ENCODE measurements at places on chromosomes 7 and 10.
A peak's percentile ranks its signal among the peaks of the same experiment; 100 is the strongest.

- DNase-seq, result no peak
Measured at GRCh38 chr7:124462249-124462648, 303.3 kb downstream of the GPR37 start.

- DNase-seq, result no peak
Measured at GRCh38 chr7:30027065-30027456, 559 bp upstream of the FKBP14 start.

- DNase-seq, result no peak
Measured at GRCh38 chr10:116654816-116655215, 34.1 kb downstream of the PNLIPRP2 start.

DNA sequence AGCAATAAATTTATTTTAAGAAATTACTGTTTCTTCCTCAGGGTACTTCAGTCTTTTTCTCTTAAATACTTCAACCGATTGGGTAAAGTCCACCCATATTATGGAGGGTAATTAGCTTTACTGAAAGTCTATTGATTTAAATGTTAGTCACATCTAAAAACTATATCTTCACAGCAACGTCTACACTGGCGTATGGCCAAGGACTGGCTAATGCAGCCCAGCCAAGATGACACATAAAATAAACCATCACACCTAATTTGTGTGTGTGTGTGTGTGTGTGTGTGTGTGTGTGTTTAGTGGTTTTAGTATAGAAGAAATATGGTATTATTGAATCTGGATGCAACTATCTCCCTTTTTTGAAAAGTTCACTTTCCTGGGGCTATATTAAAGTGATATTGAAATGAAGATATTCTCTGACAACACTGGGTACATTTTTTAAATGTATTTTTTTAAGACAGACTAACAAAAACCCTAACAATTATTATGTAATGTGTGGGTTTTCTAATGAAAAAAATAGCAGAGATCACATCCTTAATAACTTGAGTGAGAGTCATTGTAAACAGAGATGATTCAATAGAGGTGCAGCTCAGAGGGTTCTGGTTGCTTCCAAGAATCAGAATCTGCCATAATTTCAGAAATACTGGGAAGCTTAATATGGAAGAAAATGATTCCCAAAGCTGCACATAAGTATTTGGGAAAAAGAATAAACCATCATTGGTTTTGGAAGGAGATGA lies 584.2 kb upstream of the MBL2 start:
- DNase-seq, result no peak

GRCh38 chr7:16317406-16317805 lies 103.9 kb downstream of the CRPPA start:
- no peak for DNase-seq

DNA sequence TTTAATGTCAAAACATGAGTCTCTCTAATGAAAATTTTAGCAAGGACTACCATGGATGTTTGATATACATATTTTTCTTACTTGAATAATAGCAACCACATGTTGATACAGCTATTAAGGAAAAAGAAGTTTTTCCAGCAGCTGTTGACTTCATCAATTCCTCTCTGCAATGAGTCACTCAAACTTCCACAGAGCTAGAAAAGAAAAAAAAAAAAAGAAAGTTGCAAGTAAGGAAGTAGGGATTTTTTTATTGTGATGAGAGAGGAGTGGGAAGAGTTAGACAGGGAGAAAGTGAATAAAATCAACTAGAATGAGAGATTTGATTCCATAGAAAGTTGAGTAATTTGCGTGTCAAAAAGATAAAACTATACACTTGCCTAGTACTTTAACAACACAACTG lies 46.2 kb downstream of the CAV1 start:
- DNase-seq, result no peak

GRCh38 chr10:71344154-71344925 lies 25.3 kb downstream of the SLC29A3 start:
- DNase-seq, result no peak

- no peak for DNase-seq
Measured at GRCh38 chr10:63692220-63692896, 171.2 kb downstream of the REEP3 start.

DNA sequence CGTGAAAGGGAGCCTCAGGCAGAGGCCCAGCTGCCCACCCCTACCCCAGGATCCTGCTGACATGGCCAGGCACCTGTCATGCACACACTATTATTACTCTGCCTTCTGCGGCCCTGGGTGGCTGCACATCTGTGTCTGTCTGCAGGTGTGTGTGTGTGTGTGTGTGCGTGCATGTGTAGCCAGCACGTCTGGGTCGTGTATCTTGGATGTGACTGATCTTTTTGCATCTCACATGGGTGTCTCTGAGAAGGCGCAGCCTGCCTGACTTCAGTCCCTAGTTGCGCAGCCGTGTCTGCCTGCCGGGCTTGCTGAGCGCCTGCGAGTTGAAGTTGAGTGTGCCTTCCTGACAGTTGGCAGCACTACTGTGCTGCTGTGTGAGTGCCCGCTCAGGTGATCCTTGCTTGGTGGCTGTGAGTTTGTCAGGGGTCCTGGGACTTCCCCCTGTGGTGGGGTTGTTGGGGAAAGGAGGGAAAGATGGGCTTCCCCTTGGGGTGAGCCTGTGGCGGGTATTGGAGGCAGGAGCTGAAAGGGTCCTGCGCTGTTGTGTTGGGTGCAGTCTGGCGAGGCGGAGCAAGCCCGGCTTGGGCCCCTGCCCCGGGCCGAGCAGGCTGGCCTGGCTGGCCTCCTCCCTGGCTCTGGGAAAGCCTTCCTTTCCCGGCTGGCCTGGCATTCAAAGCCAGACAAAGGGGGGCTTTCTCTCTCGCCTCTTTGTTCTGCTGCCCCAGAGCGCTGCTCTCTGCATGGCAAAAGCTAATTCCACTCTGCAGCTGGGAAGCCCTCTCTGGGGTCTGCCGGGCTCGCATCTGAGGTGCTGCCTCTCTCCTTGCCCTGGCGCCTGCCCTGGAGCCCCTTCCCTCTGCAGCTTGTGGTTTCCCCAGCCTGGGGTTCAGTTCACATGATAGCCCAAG lies 4.9 kb downstream of the TRIM8 start:
- DNase-seq, result no peak

DNA sequence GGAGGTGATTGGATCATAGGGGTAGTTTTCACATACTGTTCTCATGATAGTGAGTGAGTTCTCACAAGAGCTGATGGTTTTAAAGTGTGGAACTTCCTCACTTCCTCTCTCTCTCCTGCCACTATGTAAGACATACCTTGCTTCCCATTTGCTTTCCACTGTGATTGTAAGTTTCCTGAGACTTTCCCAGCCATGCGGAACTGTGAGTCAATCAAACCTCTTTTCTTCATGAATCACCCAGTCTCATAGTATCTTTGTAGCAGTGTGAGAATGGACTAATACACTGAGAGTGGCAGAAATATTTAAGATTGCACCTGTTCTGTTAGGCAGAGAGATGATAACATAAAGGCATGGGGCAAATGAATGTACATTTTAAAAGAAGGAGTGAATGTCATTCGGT lies 507.8 kb downstream of the SORCS3 start:
- no peak for DNase-seq

DNA sequence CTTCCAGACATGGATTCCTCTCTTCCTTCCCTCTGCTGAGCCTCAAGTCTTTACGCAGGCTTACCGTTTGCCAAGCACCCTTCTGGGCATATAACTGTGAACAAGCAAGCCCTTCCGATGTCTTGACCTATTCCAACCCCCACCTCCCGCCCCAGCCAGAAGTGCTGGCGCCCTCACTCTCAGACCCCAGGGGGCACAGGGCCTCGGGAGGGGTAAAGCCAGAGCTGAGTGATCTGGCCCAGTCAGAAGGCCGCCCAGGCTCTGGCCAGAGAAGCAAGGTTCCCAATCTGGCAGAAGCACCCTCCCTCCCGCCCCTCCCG lies 1.2 kb downstream of the PRRT4 start:
- no peak for DNase-seq

GRCh38 chr7:25988640-25989039 lies 163.4 kb upstream of the NFE2L3 start:
- no peak for DNase-seq

GRCh38 chr7:73308074-73308664 lies 457 bp downstream of the NSUN5 start:
- peak; percentile 17 for DNase-seq

DNA sequence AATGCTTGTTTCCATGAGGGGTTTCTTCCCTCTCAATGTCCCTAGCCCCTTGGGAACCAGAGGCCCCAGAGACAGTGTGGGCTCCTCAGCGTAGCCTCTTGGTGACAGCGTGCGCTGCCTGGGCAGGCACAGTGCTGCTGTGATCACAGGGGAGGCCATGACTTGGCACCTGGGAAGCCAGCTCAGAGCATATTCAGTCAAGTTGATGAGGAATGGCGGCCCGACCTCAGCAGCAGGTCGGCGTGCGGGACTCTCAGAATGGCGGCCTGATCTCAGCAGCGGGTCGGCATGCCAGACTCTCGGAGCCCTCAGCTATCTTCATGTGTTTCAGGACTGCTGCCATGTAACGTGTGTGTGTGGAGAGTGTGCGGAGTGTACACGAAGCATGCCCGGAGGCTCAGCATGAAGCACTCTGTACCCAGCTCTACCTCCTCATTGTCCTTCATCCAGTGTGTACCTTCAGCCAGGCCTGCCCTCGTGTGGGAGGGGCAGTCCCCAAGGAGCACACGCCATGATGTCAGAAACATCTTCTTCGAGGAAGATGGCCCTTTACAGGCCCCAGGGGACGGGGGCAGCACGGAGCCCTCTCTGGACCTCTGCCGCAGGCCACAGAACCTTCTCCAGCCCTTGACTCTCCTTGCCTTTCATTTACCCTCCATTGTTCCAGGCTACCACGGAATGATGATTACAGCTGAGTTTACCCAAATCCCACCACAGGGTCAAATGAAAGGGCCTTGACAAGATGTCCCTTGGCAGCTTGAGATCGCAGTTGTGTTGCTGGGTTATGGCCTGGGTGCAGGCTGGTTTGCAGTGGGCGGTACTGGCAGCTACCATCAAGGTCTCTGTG lies 130.4 kb downstream of the SMURF1 start:
- no peak for DNase-seq

- no peak for DNase-seq
Measured at GRCh38 chr10:112361951-112362751, 11.8 kb upstream of the ACSL5 start.

DNA sequence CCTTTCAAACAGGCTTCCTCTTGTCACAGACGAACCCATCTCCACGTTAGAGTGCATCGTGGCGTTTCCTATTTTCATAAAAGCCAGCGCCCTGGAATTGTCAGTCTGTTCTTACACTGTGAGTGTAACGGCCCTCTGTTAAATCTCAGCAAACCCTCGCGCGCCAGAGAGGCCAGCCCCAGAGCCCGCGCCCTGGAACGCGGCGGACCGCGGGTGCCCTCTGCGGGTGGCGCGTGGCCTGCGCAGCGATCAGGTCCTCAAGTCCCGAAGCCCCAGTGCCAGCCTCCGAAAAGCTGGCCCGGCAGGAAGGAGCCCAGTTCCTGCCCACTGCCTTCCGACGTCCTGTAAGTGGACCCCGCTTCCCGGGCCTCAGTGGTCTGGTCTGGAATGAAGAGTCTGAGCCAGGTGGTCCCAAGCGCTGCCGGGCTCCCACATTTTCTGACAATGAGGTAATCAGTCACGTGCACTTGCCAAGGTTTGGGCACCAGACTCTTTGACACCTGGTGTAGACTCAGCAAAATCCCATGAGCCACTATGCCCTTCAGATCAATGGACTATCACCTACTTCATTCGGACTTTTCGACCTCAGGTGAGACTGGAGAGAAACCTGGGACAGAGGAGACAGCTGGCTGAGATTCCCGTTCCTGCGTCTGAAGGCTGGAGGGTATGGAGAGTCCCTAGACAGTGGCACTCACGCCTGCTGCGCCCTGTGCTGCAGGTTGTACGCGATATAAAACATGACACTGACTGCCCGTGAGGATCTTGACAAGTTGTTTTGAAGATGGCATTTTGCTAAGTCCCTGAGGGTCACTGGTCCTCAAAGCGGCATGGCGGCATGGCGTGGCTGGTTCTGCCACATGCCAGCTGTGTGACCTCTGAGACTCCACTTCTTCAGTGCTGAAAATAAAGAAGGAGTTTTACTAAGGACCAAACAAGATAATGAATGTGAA lies 109.4 kb upstream of the LANCL2 start:
- DNase-seq, result peak; percentile 68

GRCh38 chr7:123432601-123433000 lies 101.8 kb downstream of the IQUB start:
- DNase-seq, result no peak

DNA sequence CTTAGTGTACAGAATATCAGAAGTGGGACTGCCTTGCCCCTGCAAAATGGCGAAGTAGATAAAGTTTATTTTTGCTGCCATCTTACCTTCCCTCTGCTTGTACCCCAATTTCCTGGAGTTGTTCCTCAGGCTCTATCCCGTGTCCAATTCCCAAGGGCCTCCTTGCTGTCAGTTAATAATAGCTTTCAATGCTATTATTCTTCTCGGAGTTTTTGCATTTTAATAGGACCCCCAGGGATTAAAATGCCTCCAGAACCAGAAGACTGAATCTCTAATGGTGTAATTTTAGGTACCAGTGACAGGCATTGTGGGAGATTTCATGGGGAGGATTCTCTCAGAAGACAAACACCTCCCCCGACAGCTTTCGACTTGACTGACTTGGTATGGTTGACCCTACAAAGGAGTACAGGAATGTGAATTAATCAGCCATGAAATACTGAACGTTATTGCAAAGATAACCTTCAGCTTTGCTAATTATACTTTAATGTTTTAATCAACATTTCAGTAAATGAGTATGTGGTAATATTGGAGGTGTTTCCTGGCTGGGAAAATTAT lies 75.2 kb downstream of the ZNF22 start:
- no peak for DNase-seq

DNA sequence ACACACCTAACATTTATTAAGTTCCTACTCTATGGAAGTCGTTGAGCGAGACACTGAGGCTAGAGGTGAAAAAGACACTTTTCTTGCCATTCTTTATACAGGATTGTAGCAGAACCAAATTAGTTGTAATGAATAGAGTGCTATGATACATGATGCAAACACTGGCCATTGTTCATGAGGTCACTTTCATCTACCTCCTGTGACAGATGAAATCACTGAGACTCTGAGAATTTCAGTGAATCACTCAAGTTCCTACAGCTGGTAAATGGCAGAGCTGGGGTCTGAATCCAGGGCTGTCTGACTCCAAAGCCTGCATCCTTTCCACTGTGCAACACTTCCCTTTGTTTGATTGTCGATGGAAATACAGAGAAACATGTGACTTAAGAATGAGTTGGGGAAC lies 657.6 kb downstream of the LRMDA start:
- no peak for DNase-seq

DNA sequence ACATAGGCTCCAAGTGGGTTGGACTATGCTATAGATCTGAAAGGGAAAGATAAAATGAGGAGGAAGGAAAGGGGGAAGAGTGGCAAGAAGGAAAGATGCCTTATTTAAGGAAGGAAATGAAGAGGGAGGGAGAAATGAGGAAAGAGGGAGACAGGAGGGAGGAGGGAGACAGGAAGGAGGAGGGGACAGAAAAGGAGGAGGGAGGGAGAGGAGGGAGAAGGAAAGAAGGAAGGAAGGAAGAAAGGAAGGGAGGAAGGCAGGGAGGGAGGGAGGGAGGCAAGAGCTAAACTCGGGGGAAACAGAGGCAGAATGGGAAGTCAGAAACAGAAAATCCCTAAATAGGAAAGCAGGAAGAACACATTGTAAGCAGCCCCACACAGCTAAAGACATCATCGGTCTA lies 67.4 kb downstream of the KIAA1549 start:
- DNase-seq, result no peak

- no peak for DNase-seq
Measured at GRCh38 chr10:372566-372965, 237.3 kb downstream of the ZMYND11 start.

GRCh38 chr10:47374611-47375536 lies 9.2 kb downstream of the ZNF488 start:
- no peak for DNase-seq

- no peak for DNase-seq
Measured at GRCh38 chr10:127325506-127325905, 129.1 kb upstream of the INSYN2A start.
